Suprapubic skin (tissue), 4 donors: ENCODE measurements at places on chromosomes 5 and 9. TPM values are rescaled to one million over a fixed set of nuclear protein-coding genes. Genes with fewer than 3 reads are reported as not detected.
A peak's percentile ranks its signal among the peaks of the same experiment; 100 is the strongest.

- peaks cover 13% of the 10 kb centered on the region for H3K4me1 ChIP-seq
- no peaks in the 10 kb centered on the region for H3K36me3 ChIP-seq
- H3K4me3 ChIP-seq, result no peak overlapping the region
- H3K27me3 ChIP-seq, result peaks cover 66% of the 10 kb centered on the region
- DNase-seq, result peak; percentile 57
These were observed 132.7 kb upstream of the LPCAT1 start for GRCh38 chr5:1656271-1656975.

GRCh38 chr5:149759986-149760853, 30.1 kb downstream of the PPARGC1B start:
- no peak overlapping the region for H3K27ac ChIP-seq
- DNase-seq, result no peak
- peaks cover 9% of the 10 kb centered on the region for H3K4me1 ChIP-seq
- H3K27me3 ChIP-seq, result no peaks in the 10 kb centered on the region
- H3K4me3 ChIP-seq, result no peak overlapping the region
- H3K36me3 ChIP-seq, result no peaks in the 10 kb centered on the region

DNA sequence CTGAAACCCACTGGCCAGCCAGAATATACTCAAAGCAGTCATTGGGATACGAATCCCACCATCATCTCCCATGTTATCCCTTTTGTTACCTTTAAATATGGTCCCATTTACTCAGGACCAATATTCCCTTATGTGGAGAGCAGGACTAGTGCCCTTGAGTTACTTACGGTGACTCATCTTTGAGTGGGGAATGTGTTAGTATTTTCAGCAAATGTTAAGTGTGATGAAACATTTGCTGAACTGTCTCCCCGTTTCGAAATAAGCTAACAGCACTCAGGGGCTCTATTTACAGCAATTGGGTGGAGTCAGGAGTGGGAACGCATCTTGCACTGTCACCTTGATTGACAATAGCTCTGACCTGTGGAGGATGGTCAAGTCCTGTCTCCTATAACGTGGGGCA, 67.4 kb downstream of the CTSL start:
- no peak for DNase-seq
- H3K27me3 ChIP-seq, result no peaks in the 10 kb centered on the region
- H3K4me1 ChIP-seq, result no peaks in the 10 kb centered on the region

DNA sequence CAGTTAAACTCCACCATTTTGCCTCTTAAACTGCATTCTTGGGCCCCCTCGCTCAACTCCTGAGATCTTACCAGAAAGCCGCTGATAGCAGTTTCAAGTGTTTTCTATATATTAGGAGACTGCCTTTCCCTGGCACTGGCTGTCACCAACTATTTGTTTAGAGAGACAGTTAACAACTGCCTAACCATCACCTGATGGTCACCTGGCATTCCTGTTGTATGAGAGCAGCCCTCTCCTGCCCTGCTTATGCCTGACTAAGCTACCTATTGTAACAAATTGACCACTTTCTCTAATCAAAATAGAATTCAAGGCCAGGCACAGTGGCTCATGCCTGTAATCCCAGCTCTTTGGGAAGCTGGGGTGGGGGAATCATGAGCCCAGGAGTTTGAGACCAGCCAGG, 28.0 kb upstream of the SIL1 start:
- H3K27me3 ChIP-seq, result no peaks in the 10 kb centered on the region
- no peaks in the 10 kb centered on the region for H3K36me3 ChIP-seq
- H3K4me1 ChIP-seq, result no peaks in the 10 kb centered on the region

DNA sequence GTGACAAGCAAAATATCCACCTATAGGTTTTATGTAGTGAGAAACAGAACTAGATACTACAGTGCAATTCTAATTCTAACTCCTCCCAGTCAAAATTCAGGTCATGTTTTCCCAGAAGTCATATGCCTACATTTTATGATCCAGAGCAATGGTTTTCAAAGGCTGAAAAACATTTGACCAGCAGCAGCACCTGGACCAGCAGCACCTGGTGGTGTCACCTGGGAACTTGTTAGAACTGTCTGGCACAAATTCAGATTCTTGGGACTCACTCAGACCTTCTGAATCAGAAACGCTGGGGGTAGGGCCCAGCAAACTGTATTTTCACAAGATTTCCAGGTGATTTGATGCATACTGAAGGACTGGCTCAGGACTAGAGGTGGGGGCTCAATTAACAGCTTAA, 367.7 kb upstream of the RFX3 start:
- H3K4me3 ChIP-seq, result no peak overlapping the region
- H3K27me3 ChIP-seq, result no peaks in the 10 kb centered on the region
- H3K27ac ChIP-seq, result no peak overlapping the region
- H3K4me1 ChIP-seq, result no peaks in the 10 kb centered on the region
- DNase-seq, result no peak
- H3K36me3 ChIP-seq, result no peaks in the 10 kb centered on the region

SAXO1 gene
- total RNA-seq, result 0.21 TPM

GRCh38 chr5:68343421-68343826, 127.9 kb downstream of the PIK3R1 start:
- H3K4me1 ChIP-seq, result peaks cover 19% of the 10 kb centered on the region
- no peak overlapping the region for H3K4me3 ChIP-seq
- peak overlapping the region; percentile 78 for H3K27ac ChIP-seq
- DNase-seq, result no peak
- no peaks in the 10 kb centered on the region for H3K36me3 ChIP-seq
- no peaks in the 10 kb centered on the region for H3K27me3 ChIP-seq

PCDHB3 gene
- 1.9 TPM for total RNA-seq

DNA sequence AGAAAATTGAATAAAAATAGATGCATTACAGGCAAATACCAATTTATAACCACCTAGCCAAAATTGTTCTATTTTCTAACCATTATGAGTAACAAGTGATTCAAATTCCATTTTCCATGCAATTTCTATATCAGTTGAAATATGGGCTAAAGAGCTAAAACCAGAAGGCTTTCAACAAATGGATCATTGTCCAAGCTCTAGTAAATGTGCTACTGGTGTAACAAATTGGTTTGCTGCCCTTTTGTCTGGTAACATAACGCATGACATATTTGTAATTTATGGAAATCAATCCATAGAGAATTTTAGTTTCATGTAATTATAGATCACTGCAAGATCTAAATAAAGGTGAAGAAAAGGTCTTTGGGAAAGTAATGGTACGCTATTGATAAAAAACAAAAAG, 708.0 kb upstream of the GRAMD2B start:
- no peak for DNase-seq
- H3K36me3 ChIP-seq, result no peaks in the 10 kb centered on the region
- H3K4me3 ChIP-seq, result no peak overlapping the region
- no peaks in the 10 kb centered on the region for H3K4me1 ChIP-seq

DNA sequence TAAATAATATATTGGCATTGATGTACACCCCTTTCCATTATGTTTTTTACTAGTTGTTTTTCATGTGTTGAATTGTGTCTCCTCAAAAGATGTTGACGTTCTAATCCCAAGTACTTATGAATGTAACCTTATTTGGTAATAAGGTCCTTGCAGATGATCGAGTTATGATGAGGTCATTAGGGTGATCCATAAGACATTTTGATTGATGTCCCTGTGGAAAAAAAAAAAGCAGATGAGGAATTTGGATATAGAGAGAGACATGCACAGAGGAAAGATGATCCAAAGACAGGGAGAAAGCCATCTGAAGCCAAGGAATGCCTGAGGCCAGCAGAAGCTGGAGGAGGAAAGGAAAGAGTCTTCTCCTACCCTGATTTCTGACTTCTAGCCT, 632.7 kb downstream of the TLR4 start:
- no peaks in the 10 kb centered on the region for H3K4me1 ChIP-seq
- no peak for DNase-seq
- no peaks in the 10 kb centered on the region for H3K36me3 ChIP-seq
- H3K4me3 ChIP-seq, result no peak overlapping the region

DNA sequence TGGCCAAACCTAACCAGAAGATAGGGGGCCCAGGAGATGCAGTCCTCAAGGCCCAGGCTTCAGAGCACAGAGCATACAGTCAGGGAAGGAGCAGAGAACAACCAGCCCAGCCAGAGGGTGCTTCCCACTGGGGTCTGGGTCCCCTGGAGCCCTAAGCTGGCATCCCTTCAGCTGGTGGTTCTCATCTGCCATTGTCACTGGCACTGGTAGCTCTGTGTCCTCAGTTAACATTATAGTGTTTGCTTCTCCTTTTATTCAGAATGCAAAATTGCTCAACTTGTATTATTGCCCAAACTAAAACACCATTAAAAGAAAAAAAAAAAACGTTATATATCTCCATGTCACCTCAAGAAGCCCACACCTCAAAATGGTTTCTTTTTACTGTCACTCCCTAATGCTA, 219.2 kb downstream of the ENC1 start:
- no peak for DNase-seq
- no peaks in the 10 kb centered on the region for H3K36me3 ChIP-seq
- no peaks in the 10 kb centered on the region for H3K27me3 ChIP-seq
- no peak overlapping the region for H3K4me3 ChIP-seq
- no peaks in the 10 kb centered on the region for H3K4me1 ChIP-seq
- no peak overlapping the region for H3K27ac ChIP-seq

GRCh38 chr5:43168175-43168574, 23.9 kb upstream of the NIM1K start:
- no peak overlapping the region for H3K4me3 ChIP-seq
- no peaks in the 10 kb centered on the region for H3K27me3 ChIP-seq
- peaks cover 29% of the 10 kb centered on the region for H3K36me3 ChIP-seq
- no peaks in the 10 kb centered on the region for H3K4me1 ChIP-seq
- no peak for DNase-seq

NAIP gene
- 18.1 TPM for total RNA-seq

DNA sequence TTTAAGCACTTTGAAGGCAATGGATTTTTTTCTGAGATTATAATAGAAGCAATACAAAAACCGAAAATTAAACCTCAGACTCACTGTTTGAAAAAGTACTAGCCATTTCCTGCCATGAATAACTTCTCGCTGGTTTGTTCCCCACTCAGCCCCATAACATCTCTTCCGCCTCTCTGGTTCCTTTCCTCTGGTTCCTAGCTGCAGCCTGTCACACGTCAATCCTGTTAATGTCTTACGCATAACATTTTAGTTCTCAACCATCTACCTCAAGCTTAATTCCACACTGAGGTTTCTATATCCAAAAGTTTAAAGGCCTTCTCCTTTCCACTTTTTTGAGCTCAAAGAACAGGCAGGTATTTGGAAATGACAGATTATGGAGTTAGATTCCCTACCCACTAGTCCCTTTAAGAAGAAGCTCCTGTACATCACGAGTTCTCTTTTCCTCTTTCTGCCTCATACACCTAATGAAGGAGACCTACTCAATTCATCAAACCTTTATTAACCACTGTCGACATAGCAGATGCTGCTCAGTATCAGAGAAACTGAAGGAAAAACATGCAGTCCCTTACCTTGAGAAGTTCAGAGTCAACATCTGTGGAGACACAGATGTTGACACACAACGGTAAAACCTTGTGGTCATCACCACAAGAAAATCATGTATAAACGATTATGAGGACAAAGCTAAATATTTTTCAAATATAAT, 243.0 kb upstream of the PTGER4 start:
- H3K36me3 ChIP-seq, result no peaks in the 10 kb centered on the region
- DNase-seq, result no peak
- H3K4me1 ChIP-seq, result peaks cover under 1% of the 10 kb centered on the region
- no peaks in the 10 kb centered on the region for H3K27me3 ChIP-seq

FEM1C gene
- total RNA-seq, result 15.4 TPM

ORM2 gene
- total RNA-seq, result not detected

DNA sequence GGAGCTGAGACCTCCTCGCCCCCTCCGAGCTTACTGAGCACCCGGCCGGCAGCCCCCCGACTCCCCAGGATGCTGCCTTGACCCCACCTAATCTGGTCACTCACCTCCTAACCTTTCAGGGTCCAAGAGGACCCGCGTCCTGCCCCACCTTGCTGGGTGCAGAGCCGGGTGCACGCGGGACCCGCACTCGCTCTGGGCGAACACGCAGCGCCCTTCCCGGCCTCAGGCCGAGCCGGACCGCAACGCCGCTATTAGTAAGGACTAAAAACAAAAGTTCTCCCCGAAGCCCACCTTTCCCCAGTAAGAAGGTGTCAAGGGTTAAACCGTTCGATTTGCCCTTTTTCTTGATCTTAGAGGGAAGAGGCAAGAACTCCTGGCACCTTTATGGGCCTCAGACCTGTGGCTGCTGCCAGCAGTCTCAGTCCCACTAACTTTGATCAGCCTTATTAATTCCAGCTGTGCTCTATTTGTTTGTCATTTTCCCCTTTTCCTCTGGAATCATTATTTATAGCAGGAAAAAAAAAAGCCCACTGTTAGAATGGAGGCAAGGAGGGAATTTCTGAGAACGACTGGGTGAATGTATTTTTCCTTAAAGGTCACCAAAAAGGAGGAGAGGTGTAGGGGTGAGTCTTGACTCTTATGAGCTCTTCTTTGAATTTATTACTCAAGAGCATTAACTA, 10.5 kb downstream of the IRX2 start:
- peak overlapping the region; percentile 79 for H3K4me3 ChIP-seq
- H3K36me3 ChIP-seq, result no peaks in the 10 kb centered on the region
- peak overlapping the region; percentile 62 for H3K27ac ChIP-seq
- H3K4me1 ChIP-seq, result peaks cover 41% of the 10 kb centered on the region

WNK2 gene
- 39.5 TPM for total RNA-seq

DDX41 gene
- 113 TPM for total RNA-seq

- no peak overlapping the region for H3K27ac ChIP-seq
- peaks cover 23% of the 10 kb centered on the region for H3K4me1 ChIP-seq
- H3K36me3 ChIP-seq, result no peaks in the 10 kb centered on the region
- no peak for DNase-seq
- no peaks in the 10 kb centered on the region for H3K27me3 ChIP-seq
These were observed 44.1 kb downstream of the UGCG start for GRCh38 chr9:111940697-111941096.

GRCh38 chr9:14158916-14159315, 155.0 kb downstream of the NFIB start:
- DNase-seq, result no peak
- no peaks in the 10 kb centered on the region for H3K27me3 ChIP-seq
- no peak overlapping the region for H3K4me3 ChIP-seq
- H3K27ac ChIP-seq, result no peak overlapping the region
- H3K4me1 ChIP-seq, result peaks cover 35% of the 10 kb centered on the region

DNA sequence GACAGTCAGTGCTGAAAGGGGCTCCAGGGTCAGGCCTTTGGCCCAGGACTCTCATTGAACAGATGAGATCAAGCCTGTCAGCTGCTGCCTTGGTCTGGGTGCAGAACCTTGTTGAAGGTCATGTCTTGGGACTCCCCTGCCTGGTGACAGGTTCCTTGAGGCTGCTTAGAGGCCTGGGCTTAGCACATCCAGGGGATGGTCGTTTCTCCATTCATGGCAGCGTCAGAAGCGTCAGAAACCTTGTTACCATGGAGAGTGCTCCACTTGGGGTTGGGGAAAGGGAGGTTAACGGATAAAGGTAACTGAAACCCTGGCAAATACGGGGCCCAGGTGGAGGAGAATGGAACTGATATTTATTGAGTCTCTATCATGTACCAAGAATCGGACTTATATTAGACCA, 8.8 kb downstream of the ARPC5L start:
- H3K4me1 ChIP-seq, result peaks cover 59% of the 10 kb centered on the region
- DNase-seq, result no peak
- peak overlapping the region; percentile 63 for H3K4me3 ChIP-seq
- no peaks in the 10 kb centered on the region for H3K27me3 ChIP-seq
- H3K27ac ChIP-seq, result peak overlapping the region; percentile 93
- H3K36me3 ChIP-seq, result peaks cover 20% of the 10 kb centered on the region

GRCh38 chr5:97498657-97499056, 315.6 kb upstream of the RIOK2 start:
- H3K36me3 ChIP-seq, result no peaks in the 10 kb centered on the region
- no peak for DNase-seq
- H3K4me1 ChIP-seq, result no peaks in the 10 kb centered on the region
- H3K4me3 ChIP-seq, result no peak overlapping the region

GRCh38 chr9:36679710-36680109, 107.0 kb downstream of the MELK start:
- H3K36me3 ChIP-seq, result no peaks in the 10 kb centered on the region
- no peak for DNase-seq
- H3K27ac ChIP-seq, result no peak overlapping the region
- no peaks in the 10 kb centered on the region for H3K4me1 ChIP-seq
